ENCODE measurements at places on chromosomes 7 and 10.

DNA sequence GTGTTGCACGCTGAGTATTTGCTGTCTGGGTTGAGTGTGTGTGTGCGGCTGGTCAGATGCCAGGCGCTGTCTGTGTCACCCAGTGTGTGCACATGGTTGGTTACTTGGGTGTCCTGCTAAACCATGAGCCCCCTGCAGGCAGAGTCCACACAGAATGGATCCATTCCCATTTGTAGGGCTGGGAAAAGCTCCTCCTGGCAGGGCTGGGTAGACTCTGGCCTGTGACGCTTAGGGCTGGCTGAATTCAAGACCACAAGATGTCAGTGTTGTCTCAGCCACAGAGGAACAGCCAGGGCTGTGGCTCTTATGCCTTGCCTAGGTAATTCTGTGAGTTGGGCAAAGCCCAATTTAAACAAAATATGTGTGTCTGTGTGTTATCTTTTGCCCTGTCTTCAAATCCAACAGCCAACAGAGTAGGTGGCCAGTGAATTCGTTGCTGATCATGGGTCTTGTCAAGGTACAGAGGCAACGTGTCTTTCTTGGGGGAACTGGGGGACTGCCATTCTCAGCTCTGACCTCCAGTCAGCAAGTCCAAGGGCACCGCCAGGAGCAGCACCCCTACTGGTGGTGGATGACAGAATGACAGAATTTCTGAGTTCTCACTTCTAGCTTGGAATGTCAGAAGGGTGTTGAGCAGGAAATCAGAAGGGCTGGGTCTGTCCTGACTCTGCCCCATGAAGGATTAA is 285.1 kb downstream of the CCSER2 start:
- DNase-seq: no peak

DNA sequence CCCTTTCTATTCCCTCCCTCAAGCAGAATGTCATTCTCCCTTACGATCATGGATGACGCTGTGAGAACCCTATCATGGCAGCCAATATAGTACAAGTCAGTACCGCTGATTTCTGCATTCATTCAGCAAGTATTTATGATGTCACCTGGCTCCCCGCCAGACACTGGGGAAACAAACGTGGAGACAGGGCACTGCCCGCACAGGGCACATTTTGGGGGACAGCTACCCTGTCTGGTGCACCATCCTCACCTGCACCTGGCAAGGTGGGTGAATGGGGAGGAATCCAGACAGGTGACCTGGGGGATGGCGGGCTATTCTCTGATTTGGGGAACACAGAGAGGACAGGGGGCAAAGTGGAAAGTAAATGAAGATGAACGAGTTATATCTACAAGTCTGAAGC is 28.4 kb downstream of the MKI67 start:
- no peak for DNase-seq

- DNase-seq: no peak
Observed at GRCh38 chr10:80598084-80598798, 60.5 kb downstream of the SH2D4B start.

GRCh38 chr7:101558742-101559325 is 70.3 kb downstream of the MYL10 start:
- no peak for DNase-seq

DNA sequence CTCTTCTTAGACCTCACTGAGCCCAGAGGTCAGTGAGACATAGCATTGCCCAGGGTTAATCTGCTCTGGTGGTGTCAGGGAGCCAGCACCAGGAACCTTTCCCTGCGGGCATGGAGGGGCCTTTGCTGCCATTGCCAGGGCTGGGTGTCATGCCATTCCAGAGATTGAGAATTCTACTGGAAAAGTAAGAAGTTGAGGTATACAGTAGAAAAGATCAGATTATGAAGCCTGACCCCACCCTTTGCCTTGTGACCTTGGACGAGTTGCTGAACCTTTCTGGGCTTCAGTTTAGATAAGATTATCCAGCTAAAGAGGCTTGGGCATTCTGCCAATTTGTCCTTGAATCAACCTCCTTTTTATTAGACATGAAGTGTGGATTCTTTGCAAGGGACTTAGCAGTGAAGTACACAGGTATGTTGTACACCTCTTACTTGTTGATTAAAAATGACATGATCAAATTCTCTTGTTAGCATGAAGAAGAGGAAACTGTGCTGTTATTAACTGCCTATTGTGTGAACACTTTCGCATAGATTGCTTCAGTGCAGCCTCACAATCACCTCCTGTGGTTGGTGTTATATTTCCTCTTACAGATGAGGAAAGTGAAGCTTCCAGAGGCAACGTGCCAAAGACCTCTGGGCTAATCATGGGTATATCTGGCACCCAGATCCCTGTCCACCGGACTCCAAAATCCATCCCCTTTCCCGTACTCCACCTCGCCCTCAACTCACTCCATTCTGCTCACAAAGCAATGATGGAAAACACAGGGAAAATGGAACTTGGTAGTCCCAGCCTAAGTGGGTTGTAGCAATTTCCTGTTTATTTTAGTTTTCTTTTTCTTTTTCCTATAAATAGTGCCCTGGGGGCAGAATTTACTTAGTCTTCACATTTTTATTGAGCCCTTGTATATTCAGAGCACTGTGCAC is 151.3 kb downstream of the CAMK1D start:
- DNase-seq: no peak

DNA sequence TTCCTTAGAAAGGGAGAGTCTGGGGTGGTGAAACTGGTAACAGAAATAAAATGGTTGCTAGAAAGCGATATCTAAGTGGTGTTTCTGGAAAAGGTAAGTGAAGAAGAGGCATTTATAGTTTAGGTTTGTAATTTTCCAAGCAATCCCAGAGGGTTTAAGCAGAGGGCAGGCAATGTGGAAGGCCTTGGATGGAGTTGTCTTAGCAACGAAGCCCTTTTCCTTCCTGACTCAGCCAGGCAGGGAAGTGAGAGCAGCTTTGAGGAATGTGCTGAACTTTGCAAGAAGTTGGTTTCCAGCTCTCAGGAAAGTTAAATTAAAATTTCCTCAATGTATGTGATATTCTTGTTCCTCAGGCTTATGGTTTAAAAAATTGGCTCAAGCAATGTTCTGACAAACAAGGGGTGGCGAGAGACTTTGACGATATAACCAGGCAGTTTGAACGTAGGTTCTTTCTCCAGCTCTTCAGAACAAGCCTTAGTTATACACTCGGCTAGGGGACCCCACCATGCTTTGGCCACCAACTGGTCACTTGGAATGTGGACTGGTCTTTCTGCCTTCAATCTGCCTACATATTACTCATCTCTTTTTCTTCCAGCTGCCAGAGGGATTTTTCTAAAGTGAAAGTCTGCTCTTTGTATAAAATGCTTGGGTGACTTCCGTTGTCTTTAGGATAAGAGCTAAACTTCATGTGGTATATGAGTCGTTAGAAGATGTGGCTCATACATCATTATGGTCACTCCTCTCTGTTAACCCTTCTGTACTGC is 66.9 kb upstream of the SLC25A13 start:
- peak; percentile 31 for DNase-seq

DNA sequence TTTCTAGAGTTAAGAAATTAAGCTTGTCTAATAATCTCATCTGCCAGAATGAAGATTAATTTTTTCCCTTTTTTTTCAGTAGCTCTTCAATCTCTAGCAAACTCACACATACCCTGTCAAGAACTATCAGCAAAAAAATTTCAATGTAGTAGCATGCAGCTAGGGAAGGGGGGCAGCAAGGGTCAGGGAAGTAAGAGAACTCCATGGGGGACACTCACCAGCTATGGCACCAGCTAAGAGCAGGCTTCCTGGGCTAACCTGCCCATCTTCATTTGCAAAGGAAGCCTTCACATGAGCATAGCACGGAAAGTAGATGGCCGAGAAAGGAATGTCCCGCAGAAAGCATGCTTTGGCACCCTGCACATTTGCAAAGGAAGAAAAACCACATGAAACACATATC is 190.4 kb downstream of the SLC25A13 start:
- DNase-seq: no peak

DNA sequence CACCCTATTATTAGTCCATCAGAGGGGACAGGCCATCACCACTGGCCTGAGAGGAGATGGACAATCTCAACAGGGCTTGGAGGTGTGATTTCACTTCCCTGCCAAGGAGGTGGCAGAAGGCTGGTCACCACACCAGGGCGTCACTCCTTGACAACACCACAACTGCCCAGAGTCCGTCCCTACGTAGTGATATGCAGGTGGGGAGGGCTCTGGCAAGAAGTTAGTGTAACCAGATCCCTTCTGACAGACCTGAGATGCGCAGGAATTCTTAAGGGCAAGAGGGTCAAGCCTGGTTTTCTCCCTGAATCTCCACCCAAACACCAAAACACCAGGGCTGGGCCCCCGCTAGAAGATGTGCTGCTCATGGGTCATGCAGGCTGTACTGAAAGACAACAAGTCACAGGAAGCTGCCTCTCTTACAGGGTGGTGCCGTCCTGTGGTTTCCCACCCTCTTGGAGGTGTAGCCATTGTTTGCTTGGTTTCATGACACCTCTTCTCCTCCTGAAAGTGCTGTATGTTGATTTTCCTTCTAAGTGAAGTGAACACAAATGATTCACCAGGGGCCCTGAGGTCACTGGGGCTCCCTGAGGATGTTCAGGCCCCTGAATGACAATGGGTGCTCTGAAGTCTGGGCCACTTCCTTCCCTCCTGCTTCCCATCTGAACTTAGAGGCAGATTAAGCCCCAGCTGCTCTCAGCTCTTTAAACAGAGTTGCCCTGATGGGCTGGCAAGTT is 27.1 kb downstream of the ATXN7L1 start:
- no peak for DNase-seq

- no peak for DNase-seq
Observed at GRCh38 chr10:123367195-123367594, 213.0 kb downstream of the BUB3 start.

- no peak for DNase-seq
Observed at GRCh38 chr10:56537984-56538383, 176.9 kb upstream of the ZWINT start.

- no peak for DNase-seq
Observed at GRCh38 chr10:24006741-24007140, 202.2 kb upstream of the KIAA1217 start.

- no peak for DNase-seq
Observed at GRCh38 chr10:128776673-128777252, 650.5 kb upstream of the MKI67 start.

DNA sequence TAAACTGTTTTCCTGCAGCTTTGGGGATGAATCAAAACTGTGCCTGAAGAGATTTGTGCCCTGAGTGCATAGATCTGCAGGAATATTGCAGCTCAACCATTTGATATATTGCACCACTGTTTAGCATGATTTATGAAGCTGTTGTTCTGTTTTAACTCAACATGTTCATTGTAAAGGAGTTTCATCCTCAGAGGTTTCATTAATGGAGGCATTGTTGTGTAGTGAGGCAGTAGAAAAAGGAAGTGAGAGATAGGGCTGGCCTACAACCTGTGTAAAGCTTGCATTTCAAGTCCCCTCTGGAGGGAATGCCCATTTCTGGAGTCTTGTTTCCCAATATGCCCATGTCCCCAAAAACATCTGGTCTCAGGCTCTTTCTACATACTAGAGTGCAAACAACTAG is 67.5 kb downstream of the DNAJC12 start:
- no peak for DNase-seq

DNA sequence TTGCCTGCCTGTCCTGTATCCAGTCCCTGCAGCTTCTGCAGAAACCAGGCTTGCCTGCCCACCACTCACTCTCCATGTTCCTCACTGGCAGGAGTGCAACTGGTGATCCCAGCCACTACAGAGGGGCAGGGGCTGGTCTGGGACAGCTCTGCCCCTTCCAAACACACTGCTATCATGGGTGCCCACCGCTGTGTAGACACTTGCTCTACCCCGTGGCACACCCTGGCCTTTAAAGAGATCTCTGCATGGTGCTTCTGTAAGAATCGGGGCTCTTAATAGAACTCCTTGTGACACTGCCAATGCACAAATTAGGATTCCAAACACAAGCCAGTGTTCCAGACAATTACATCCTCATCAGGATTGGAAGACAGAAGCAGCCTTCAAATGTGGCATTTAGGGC is 41.7 kb downstream of the C10orf90 start:
- DNase-seq: no peak

GRCh38 chr10:34116681-34117271 is 698.3 kb downstream of the PARD3 start:
- DNase-seq: no peak

DNA sequence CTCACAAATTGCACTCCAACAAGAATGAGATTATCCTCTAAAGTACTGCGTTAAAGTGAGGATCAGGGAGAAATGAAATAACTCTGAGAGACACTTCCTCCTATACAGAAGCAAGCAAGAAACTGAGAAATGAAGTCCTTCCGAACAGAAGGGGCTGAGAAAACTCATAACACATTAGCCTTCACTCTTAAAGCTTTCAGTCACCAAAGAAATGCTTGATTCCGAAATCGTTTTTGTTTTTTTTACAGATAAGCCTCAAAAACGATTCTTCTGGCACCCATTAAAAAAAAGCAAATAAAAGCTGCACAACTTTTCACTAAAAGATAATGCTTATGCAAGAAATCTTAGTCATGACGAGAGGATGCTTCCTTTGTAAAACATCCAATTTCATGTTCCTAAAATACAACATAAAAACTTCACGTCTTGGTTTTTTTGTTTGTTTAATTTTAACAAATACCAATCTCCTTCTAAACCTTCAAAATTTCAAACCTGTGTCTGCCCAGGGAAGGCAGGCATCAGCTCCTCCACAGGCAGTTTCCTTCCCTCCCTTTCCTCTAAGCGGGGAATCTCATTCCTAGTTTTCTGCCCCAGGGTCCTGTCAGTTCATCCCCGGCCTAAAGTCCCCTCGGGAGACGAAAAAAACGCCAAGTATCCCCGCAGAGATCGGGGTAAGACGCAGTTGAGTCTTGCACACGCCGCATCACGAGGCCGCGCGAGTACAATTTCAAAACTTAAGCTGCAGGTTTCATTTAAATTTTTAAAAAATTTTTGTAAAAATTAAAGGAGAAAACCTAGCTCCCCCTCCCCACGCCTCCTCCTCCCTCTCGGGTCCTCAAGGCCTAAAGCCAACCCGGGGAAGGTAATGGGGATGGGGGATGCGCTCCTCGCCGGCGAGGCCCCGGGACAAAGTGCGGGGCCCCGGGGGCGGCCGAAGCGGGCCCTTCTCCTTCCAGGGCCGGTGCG is 1.1 kb downstream of the BAZ1B start:
- no peak for DNase-seq

- DNase-seq: no peak
Observed at GRCh38 chr7:26631601-26632000, 232.8 kb downstream of the SKAP2 start.

DNA sequence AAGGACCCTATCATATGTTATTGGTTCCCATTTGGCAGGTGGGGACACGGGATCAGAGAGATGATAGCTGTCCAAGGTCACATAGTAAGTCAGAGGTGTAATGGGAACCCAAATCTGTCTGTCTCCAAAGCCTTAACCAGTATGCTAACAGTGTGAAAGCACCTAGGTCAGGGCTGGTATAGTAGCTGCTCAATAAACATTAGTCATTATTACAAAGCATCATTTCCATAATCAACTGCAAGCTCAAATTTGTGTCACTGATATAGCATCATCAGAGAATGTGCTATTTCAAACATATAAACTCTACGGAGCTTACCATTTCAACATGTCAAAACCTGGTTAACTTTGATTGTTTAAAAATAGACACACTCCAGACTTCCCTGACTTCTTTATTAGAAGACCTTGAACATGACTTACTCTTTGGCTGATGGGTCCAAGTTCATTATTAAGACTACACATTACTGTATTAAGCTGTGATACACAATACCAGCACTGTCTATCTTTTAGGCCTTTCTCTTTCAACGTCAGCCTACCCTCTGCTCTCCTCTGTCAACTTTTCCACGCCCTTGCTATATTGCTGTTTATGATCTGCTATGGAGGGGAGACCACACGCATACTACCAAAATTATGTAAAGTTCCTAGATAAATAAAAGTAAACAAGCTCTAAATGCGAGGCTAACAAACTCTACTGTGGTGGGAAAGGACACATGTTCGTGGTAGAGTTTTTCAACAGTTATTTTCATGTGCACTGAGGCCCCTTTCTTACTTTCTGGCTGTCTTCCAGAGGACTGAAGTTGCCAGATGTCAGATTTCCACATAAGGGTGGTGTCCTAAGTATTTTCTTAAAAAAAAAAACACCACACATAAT is 33.6 kb downstream of the DNMBP start:
- peak; percentile 54 for DNase-seq

Measured in AG09319 (cell line).